ENCODE measurements at places on chromosomes 13 and 19. TPM values are rescaled to one million over a fixed set of nuclear protein-coding genes. Genes with fewer than 3 reads are reported as not detected.
A peak's percentile ranks its signal among the peaks of the same experiment; 100 is the strongest.

DNA sequence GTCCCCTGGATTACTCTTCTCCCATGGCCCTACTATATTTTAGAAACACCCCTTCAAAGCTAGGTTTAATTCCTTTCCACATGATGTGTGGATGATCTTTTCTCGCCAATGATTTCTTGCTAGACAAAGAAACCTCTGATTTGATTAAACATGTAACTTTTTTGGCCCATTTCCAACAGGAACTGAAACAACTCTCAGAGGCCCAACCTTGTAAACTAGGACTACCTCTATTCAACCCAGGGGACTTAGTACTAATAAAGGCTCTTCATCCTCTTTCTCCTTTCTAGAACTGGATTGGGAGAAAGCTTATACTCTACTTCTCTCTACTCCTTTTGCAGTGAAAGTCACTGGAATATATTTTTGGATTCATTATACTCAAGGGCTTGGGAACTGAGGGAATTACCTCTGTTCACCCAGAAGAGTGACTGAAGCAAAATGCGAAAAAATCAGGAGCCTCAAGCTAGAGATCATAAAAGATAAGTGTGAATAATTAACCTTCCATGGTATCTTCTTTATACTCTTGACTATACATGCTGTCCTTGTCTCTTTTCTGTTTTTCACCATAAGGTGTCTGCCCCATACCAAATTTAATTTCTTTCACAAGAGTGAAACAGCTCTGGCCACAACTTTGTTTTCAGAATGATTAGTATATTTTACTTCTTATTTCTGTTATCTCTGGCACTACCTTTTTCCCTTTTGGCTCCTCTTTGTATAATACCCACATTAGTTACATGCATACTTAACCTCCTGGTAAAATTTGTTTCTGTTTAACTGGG, 977.6 kb downstream of the SLITRK5 start:
- no peak for DNase-seq

- DNase-seq, result peak; percentile 8
Measured at GRCh38 chr13:32581177-32581786, 5.0 kb upstream of the PDS5B start.

DNA sequence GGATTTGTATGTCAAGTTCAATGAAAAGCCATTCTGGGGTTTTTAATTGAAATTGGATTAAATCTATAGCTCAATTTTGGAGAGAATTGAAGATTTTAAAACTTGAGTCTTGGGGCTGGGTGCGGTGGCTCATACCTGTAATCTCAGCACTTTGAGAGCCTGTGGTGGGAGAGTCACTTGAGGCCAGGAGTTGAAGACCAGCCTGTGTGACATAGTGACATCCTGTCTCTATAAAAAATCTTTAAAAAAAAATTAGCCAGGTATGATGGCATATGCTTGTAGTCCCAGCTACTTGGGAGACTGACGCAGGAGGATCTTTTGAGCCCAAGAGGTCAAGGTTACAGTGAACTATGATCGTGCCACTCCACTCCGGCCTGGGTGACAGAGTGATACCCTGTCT, 41.2 kb downstream of the VAV1 start:
- DNase-seq, result no peak

DNA sequence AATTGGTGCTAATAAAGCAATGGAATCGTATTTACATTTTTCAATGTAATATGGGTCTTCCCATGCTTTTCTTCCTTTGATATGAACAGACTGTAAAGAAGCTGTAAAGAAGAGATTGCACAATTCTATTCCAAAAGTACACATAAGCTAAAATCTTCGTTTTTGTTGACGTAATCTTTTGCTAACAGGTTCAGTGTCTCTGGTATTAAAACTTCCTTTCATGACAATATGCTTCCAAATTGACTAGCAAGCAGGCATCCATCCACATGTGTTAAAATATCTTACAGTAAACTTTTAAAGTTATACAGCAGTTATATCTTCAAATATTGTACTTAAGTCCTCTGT, 19.3 kb upstream of the SGCG start:
- no peak for DNase-seq

- no peak for DNase-seq
Measured at GRCh38 chr19:42150364-42150763, 18.1 kb upstream of the POU2F2 start.

- DNase-seq, result no peak
Measured at GRCh38 chr19:33910922-33911321, 114.3 kb downstream of the KCTD15 start.

DNA sequence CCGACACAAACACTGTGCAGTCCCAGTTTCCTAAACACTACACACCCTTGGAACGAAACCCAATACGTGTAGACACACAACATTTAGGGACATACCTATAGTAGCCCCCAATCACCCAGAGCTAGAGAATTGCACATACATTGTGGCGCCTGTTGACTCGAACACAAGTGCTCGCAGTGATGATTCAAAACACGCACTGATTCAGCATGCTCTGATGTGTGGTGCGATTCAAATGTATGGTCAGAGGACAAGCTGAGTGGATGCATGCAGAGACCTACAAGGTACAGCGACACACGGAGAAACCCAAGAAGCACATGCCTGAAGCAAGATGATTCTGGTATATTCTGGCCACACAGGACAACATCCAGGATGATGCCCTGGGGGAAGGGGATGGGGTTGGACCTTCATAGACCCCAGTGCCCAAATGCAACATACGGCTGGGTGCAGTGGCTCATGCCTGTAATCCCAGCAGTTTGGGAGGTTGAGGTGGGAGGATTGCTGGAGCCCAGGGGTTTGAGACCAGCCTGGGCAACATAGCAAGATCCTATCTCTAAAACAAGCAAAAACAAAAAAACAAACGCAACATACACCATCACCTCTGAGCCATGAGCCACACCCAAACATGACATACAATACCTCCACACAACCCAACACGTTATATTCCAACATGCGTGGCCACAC, 997 bp upstream of the KCNN4 start:
- no peak for DNase-seq

GRCh38 chr13:81577601-81578195, 1236.8 kb upstream of the SPRY2 start:
- no peak for DNase-seq

DNA sequence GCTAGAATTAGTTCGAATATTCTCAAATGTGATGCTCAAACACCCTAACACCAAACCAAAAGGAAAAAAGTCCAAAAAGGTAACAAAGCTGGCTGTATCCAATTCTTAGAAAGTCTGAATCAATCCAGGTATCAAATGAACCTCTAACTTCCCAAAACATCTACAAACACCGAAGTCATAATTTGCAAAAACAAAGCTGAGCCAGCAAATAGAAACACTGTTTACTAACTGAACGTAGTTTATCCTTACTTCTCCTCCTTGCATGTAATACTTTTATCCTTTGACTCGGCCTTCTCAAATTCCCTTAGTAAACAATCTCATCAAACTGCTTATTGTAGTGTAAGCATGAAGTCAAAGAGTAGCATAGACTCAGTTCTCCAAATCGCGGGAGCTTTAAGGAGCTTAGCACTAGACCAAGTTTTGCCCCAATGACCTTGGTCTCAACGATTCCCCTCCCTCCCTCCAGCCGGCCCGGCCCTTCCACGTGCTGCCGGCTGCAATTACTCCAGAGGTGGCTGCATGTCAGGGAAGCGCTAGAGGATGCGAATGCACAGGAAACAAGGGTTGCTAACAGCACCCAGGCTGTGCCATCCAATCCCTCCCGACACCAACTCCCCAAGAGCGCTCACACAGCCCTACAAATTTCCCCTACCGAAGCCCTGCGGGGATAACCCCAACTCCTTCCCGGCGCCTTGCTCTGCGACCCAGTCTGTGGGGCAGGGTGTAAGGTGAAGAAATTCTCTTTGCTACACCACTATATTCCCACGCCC, 693 bp downstream of the XPO4 start:
- peak; percentile 52 for DNase-seq

DNA sequence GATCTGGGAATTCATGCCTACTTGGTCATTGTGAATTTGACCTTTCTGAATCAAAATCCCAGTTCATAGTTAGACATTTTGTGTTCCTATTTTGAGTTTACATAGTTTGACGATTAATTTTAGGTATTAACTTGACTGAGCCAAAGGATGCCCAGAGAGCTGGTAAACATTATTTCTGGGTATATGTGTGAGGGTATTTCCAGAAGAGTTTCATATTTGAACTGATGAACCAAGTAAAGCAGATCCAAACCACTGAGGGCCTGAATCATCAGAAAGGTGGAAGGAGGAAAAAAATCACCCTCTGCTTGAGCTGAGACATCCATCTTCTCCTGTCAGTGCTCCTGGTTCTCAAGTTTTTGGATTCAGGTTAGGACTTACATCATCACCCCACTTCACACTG, 116.6 kb downstream of the CYSLTR2 start:
- no peak for DNase-seq

DNA sequence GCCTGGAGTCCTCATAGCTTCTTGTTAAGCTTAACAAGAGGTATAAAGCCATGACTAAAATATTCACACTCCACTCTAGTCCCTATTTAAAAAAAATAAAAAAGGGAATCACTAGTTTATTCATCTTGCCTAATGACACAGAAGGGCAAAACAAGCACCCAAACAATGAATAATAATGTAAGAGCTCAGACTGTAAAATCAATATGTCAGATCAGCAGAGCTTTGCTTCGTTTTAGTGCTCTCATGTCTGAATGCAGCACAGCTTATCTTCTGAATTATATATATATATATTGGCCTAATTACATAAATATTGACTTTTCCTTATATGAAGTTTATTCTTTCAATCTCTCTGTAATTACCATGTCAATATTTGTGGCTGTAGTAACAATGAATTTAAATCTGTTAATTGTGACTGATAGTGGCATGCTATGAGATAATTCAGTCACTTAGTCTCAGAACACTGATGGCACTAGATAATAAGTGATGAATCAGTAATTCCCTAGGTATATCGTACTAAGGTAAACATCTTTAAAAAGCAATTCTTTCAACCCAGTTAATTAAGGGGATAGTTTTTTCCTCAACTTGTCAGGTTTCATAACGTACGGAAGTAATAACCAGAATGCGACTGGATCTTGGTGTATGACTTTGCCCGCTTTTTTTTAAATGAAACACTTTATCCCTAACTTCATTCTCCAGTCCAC, 361.9 kb upstream of the GPC6 start:
- no peak for DNase-seq

- DNase-seq, result peak; percentile 76
Measured at GRCh38 chr19:6730153-6730804, 7.1 kb downstream of the GPR108 start.

GRCh38 chr13:73765651-73766384, 368.4 kb downstream of the KLF12 start:
- peak; percentile 91 for DNase-seq

DNA sequence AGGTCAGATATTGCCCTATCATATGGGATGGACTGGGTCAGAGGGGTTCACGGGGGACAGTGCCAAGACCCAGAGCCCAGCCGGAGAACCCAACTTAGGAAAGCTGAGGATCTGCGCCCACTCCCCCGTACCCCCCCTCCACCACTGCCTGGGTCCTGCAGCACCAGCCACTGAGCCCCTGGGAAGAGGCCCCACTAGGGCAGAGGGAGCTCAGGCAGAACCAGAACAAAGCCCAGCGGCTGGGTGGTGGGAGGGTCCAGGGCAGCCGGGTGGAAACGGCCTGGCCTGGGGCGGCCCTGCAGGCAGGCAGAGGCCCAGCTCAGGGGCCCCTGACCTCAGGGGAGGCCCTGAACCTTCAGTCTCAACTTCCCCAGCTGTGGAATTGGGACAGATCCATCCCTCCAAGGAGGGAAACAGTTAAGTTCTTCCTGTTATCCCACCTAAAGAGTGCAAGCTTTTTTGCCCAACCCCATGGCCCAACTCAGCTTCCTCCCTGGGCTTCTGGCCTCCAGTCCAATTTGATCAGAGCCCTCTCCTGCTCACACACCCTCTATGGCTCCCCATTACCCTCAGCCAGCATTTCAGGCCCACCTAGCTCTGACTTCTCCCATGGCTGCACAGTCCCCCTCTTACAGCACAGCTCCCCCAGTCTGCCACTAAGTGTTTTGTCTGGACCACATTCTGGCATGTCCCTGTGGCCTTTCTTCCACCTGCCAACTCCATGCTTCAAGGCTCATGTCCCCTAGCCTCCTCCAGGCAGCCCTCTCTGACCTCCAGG, 3.1 kb downstream of the NR2F6 start:
- DNase-seq, result no peak

DNA sequence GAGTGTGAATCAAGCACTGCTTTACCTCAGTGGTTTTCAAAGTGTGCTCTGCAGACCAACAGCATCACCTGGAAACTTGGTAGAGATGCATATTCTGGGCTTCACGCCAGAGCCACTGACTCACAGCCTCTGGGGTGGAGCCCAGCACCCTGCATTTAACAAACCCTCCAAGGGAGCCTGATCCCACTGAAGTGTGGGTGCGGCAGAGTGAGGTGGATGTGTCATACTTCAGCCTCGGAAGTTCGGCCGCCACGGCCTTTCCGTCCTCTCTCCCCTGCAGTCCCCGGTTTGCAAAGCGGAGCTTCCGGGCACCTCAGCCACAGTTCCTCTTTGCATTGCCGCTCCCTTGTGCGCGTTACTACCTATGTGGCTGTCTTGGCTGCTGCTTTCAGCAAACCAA, 33.3 kb upstream of the MICU2 start:
- DNase-seq, result no peak

Gene OR7C1
- not detected for total RNA-seq

Gene KCNC3
- total RNA-seq, result 0.41 TPM

Gene MYBPC2
- total RNA-seq, result 0.65 TPM

Gene PDE4A
- total RNA-seq, result 1.5 TPM

Gene GPR183
- total RNA-seq, result not detected
